Trophoblast cell (in vitro differentiated cells and primary cell): ENCODE measurements at places on chromosomes 4 and X.

DNA sequence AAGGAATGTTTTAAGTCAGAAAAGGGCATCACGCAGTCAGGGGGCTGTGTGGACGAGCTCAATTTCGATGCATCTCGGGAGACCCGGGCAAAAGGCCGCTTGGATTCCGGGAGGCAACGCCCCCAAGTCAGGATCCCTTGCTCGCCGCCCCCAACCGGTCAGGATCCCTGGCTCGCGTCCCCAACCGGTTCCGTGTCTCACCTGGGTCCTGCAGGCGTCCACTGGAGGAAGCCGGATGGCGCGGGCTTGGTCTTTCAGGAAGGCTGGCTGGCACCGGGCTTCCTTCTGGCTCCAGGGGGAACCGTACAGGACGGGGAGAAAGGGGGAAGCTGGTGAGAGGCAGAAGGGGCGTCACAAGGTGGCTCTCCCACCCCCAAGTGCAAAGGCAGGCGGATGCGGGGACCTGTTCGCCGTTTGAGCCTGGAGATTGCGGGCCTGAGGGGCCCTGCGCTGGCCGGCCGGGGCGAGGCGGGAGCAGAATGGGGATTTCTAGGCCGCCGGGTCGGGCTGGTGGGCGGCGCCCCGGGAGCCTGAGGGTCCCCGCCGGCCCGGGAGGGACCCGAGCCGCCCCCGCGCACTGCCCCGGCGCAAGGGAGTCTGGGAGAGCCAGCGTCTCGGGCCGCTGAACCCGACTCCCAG is 84.7 kb downstream of the HPRT1 start:
- no peak for DNase-seq

DNA sequence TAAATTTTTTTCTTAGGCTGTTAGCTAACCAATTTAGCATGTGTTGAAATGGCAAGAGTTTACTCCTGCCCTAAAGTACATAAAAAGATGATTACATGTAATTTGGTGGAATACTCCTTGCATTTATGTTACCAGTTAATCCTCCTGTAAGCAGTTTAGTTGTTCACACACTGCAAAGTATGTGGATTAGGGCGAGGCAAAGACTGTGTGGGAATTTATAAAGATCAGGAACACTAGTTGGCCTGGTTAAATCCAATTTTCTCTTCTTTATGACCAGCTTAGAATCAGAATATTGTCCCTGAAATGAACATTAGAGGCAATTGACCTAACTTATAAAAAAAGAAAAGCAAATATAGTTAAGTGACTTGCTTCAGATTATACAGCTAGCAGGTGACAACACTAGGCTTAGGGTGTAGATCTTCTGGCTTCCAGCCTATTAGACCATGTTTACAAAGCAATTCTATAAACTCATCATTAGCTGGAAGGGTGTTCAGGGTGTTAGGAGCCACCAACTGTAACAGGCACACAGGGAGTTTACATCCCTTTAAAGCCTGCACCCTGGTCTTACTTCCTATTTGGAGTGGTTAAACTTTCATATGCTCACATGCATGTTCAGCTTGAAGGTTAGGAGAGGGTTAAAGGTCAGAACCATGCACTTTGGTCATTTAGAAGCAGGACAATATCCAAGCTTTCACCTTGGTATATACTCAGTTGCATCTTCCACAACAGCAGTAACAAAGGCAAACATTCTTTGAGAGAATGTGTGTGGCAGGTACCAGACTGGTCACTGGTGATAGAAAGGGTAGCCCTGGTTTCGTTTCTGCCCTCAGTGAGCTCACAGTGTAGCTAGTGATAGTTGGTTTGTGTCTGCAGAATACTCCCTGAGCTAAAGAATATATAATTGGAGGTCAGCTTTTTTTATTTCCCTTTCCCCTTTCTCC is 72.6 kb downstream of the GC start:
- DNase-seq: no peak

GRCh38 chr4:22510750-22511149 is 5.1 kb downstream of the ADGRA3 start:
- no peak for DNase-seq

DNA sequence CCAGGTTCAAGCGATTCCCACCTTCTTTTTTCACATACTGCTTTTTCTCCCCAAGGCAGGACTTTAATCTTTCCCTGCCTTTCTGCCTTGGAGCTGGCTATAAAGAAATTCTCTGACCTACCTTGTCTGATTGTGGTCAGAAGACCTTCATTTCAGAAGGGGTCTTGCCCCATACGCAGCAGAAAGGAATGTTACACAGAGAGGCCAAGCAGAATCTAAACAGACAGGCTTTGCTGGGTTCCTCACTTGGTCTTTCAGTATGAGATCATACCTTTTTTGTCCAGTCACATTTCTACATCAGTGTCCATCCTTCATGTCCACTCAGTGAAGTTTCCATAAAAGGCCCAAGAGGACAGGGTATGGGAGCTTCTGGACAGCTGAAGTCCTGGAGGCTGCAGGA is 108.3 kb upstream of the RBPJ start:
- DNase-seq: peak; percentile 92

- DNase-seq: no peak
Observed at GRCh38 chr4:41189666-41190065, 24.7 kb downstream of the APBB2 start.

GRCh38 chrX:2325076-2325784 is 175.5 kb downstream of the DHRSX start:
- DNase-seq: peak; percentile 81

DNA sequence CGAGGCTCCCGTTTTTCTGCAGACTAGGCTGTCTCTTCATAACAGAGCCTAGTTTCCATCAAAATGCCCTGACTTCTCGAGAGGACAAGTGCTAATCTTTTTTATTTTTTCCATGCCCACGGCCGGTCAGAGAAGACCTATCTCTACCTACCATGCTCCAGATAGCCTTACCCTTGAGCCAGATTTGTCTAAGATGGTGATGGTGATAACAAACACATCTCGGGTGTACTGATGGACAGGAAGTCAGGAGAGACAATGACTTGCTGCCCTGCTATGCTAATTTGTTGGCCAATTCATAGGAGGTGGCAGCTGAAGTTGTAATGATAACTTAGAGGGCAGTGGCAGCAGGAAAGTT is 42.2 kb upstream of the NKRF start:
- no peak for DNase-seq

DNA sequence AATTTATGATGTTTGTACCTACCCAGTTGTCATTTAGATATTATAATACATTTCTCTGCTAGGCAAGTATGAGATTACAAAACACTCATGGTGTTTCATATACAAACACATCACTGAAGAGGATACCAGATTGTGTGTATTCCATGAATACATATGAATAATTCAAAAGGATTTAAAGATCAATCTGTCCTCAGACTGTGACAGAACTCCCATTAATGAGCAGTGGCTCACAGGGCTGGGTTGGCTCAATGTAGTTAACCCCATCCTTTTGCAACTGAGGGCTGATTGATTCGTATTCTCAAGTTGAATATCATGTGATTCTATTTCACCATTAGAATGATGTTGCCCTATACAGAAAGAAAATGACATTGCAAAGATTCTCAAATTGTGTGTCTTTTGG is 79.6 kb upstream of the SPANXN2 start:
- no peak for DNase-seq

DNA sequence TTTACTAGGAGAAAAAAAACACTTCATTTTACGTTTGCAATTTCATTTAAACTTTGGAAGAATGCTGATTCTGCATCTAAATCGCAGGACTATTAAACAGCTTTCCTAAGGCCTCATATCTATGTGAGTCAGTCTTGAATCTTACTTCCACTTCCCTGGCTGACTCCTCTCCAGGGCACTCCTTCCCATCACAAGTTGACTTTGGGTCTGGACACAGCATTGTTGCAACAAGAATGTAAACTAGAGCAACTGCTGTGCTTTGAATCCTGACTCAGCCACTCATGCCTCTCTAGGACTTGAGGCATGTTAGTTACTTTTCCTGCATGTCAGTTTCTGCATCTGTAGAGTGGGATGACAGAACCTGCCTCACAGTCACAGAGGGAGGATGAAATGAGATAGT is 413.8 kb downstream of the FAT4 start:
- DNase-seq: peak; percentile 62

GRCh38 chr4:886244-886643 is 45.9 kb downstream of the GAK start:
- no peak for DNase-seq

- no peak for DNase-seq
Observed at GRCh38 chrX:65537229-65537628, 2.6 kb upstream of the LAS1L start.

- DNase-seq: no peak
Observed at GRCh38 chrX:40778861-40779575, 43.7 kb upstream of the MED14 start.

DNA sequence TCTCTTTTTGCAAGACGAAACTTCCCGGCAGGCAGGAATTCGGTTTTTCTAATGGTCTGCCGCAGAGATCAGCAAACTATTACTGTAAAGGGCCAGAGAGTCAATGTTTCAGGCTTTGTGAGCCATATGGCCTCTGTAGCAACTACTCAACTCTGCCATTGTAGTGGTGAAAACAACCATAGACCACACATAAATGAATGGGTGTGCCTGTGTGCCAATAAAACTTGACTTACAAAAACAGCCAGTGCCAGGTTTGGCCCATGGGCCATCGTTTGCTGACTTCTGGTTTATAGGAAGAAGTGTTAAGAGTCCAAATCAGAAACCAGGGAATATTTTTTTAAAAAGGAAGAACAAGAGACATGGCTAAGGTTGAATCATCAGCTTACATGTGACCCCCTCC is 163.0 kb downstream of the SH3KBP1 start:
- DNase-seq: no peak

DNA sequence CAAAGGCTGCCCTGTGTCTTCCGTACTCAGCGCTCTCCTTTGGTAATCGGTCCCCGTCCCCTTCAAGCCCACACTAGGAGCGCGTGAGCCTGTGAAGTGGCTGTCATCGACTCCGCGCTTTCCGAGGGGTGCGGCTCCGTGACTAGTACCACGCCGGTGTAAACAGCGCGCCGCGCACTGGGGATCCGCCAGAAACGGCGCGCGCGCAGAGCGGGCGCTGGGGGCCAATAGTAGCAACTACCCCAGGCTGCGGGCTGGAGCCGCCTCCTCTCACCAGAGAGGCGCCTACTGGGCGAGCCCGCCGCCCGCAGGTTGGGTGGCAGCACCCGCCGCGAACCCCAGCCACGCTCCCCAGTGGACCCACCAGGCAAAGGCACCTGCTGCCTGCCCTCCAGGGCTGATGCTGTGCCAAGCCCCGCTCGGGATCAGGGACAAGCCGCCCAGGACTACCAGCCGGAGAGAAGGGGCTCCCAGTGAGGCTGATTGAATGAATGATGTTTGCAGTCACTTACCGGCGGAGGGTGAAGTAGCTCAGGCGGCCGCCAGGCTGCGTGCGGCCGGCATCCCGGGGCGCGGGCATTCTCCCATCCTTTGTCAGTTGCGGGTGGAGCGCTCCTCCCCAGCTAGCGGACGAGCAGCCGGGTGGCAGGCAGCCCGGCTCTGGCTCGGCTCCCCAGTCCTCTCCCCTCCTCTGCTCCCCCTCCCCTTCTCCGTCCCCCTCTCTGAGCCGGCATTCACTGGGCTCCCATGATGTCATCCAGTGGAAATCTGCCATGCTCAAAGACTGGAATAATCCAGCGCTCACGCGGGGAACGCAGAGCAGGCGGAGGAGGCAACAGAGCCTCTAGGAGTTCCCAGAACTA is 370.3 kb upstream of the SMIM31 start:
- DNase-seq: no peak

GRCh38 chr4:77398256-77398655 is 207.4 kb upstream of the CXCL13 start:
- no peak for DNase-seq

- DNase-seq: no peak
Observed at GRCh38 chr4:3112609-3113469, 38.4 kb downstream of the HTT start.

DNA sequence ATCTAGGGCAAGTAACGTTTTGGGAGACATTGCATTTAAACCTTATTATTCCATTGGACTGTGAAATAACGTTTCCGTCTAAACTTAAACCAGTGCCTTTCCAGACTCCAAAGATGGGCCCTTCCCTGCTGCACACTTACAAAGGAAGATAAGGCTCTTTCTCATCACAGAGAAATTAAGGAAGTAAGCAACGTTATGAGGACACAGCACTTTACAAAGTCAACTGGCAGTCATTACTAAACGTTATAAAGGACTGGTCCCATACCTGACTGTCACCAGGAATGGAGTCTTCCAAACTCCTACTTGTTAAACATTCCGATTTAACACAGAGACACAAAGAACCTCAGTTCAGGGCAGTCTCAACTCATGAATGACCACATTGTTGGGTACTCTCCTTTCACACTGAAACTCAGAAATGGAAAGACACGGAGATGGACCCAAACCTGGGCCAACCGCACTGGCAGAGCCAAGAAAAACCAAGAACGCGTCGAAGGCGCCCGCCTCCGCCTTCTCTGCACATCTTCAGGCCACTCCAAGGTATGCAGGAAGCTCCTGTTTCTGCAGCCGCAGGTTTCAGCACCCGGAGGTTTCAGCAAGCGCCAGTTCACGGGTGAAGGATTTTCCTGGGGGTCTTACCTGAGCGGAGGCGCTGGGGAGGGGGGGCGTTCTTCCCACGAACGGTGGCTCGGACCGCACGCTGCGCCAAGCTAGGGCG is 670 bp downstream of the PAPSS1 start:
- DNase-seq: no peak

- no peak for DNase-seq
Observed at GRCh38 chrX:129262912-129263311, 260.4 kb downstream of the SMARCA1 start.

DNA sequence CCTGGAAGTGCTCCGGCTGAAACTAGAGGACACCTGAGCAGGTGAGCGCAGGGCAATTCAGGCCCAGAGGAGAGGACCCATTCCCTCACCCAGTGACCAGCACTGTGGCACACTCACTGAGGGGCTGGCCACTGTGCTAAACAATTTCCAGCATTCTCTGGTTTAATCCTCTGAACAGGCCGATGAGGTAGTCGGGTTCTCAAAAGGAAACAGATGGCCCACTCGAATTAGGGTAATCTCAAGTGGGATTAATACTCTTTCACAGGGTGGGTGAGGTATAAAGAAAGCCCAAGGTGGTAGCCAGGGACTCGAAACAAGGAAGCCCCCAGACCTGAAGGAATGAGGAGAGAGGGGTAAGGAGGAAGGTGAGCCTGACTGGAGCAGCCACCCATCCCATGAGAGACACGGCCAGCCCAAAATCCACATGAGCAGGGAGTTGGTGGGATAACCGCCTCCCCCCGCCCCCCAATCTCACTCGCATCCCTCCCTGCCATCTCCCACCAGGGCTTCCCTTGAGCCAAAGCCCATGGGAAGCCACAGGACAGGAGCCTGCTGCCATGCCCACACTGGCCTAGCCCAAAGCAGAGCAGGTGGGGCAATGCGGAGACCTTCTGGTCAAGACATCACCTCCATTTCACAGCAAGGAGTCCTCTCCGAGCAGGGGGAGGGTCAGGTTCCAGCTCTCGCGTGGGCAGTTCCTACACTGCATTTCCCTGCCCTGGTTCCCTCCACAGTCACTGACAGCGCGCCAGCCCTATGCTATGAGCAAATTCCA is 55.0 kb downstream of the SH3KBP1 start:
- no peak for DNase-seq

- DNase-seq: peak; percentile 63
Observed at GRCh38 chrX:9438933-9439494, 25.8 kb upstream of the TBL1X start.

- no peak for DNase-seq
Observed at GRCh38 chrX:136936183-136936549, 55.6 kb upstream of the RBMX start.
